ENCODE measurements at places on chromosomes 4 and X.

GRCh38 chr4:169084954-169085353, 74.9 kb upstream of the CBR4 start:
- no peak for DNase-seq

DNA sequence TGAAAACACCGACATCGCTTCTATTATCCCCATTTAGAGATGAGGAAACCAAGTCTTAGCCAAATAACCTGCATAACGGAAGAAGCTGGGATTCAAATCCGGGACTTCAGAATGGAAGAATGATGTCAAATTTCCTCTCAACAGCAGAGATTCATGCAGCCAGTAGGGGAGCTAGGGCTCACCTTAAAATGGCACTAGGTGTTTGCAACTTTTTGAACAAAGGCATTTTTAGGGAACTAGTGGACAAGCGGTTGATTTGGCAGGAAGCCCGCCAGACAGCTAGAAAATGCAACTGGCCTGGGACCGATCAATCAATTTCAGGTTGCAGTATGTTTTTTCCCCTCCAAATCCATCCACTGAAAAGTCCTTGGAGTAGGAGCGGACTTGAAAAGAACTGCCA, 224.2 kb downstream of the PTTG2 start:
- no peak for DNase-seq

- no peak for DNase-seq
Observed at GRCh38 chr4:52869196-52869595, 7.1 kb downstream of the RASL11B start.

DNA sequence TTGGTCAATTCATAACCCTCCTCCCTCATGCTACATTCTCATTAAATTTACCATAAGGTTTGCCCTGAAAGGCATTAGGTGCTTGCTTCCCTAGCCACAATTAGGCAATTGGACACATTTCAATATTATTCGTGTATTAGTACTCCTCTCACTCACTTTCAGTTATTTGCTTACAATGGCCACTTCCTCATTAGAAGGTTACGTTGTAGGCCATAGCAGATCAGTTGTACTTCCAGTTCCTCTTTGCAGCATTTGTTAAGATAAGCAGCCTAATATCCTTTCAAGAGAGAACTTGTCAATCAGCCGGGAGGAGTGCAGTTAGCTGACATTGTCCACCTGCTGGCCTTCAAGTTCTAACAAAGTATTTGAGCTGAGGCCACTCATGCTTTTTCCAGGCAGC, 1017.2 kb downstream of the PCDH7 start:
- DNase-seq = no peak

GRCh38 chrX:14896273-14896672, 23.1 kb downstream of the MOSPD2 start:
- DNase-seq = no peak

DNA sequence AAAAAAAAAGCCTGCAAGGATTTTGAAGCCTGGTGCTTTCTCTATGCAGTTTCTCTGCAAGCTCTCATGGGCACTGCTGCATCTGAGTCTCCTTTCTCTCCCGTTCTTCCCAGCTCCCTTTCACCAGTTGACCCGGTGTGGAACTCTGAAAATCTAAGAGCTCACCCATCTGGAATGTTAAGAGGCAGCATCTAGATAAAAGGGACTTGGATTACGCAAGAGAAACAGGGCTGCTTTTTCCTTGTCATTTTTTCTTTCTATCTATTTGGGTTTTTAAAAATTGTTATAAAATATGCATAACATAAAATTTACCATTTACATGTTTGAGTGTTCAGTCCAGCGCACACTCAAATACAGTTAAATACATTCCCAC, 95.2 kb upstream of the RPS6KA3 start:
- DNase-seq = no peak

DNA sequence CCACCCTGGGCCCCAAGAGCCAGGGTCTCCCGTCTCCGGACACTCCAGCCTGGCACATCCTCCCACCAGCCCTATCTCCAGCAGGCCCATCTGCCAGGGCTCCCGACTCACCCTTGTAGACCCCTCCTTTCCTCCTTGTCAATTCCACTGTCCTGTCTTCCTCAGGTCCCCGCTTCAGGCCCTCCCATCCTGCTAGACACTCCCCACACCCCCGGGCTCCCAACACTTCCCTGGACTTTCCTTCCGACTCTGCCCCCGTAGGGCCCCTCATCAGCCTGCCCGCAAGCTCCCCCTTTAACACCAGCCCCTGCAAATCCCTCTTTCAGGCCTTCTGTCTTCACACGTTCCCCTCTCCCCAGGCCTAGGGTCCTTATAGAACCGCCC, 1.1 kb downstream of the PRAF2 start:
- no peak for DNase-seq

- DNase-seq = no peak
Observed at GRCh38 chrX:27995611-27996010, 14.4 kb upstream of the DCAF8L1 start.

DNA sequence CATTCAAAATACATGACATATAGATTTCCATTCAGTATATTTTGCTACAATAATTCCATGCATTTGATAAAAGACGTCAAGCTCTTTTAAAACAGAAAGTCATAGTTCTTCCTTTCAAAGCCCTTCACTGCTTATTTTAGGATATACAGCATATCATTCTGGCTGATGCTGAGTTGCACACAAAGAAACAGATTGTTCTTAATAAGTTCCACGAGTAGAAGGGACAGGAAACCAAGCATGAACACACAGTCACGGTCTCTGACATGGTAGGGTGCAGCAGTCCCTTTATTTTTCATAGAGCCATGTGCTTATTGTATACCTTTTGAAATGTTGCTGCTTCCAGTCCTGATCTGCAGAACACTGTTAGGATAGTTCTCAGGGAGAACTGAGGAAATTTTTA, 85.4 kb downstream of the MAGEB10 start:
- DNase-seq = no peak

- DNase-seq = no peak
Observed at GRCh38 chr4:67236788-67237187, 308.5 kb downstream of the CENPC start.

DNA sequence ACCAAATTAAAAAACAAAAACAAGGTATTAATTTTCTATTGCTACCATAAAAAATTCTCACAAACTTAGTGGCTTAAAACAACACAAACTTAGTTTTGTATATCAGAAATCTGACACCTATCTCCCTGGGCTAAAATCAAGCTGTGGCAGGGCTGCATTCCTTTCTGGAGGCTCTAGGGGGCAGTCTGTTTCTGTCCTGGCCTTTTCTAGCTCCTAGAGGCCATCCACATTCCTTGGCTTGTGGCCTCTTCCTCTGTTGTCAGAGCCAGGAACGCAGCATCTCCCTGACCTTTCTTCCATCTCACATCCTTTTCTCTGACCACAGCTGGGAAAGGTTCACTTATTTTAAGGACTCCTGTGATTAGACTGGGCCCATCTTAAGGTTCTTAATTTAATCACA, 38.9 kb upstream of the TLR2 start:
- no peak for DNase-seq

- no peak for DNase-seq
Observed at GRCh38 chrX:43615660-43616059, 40.4 kb upstream of the MAOA start.

GRCh38 chr4:142307857-142308256, 538.2 kb downstream of the INPP4B start:
- DNase-seq = no peak

DNA sequence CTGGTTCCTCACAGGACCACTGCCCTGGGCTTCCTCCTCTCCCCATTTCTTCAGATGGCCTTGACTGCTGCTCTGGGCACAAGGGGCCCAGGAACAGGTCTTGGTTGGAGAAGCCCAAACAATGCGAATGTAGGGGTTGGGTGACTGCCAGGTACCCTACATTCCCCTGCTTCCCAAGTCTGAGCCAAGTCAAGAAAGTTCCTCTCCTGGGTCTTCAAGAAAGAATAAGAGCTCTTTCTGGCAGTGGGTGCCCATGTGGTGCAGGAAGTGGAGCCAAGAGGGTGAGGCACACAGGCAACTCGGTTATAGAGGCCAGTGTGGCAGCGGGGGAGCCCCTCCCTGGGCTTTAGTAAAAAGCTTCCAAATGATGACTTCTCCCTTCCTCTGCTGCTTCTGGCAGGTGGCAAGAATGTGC, 2.7 kb downstream of the SLC34A2 start:
- no peak for DNase-seq

GRCh38 chr4:87500092-87500462, 29.1 kb downstream of the SPARCL1 start:
- DNase-seq = no peak

DNA sequence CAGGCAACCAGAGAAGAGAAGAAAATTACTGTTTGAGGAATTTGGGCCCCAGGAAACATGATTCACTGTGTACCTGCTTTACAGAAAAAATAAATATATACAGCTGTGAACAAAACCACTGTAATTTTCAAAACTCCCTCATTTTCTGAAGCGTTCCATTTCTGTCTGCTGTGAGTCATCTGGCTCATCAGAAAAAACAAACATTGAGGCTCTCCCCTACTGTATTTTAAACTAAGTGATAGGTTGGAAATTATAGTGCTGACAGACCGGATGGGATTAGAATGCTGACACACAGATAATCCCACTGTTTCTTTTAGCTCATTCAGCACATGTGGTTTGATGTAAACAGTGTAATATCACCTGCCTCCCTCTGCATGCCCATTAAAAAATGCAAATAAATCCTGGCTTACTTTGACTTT, 847.0 kb downstream of the TRIML1 start:
- no peak for DNase-seq

DNA sequence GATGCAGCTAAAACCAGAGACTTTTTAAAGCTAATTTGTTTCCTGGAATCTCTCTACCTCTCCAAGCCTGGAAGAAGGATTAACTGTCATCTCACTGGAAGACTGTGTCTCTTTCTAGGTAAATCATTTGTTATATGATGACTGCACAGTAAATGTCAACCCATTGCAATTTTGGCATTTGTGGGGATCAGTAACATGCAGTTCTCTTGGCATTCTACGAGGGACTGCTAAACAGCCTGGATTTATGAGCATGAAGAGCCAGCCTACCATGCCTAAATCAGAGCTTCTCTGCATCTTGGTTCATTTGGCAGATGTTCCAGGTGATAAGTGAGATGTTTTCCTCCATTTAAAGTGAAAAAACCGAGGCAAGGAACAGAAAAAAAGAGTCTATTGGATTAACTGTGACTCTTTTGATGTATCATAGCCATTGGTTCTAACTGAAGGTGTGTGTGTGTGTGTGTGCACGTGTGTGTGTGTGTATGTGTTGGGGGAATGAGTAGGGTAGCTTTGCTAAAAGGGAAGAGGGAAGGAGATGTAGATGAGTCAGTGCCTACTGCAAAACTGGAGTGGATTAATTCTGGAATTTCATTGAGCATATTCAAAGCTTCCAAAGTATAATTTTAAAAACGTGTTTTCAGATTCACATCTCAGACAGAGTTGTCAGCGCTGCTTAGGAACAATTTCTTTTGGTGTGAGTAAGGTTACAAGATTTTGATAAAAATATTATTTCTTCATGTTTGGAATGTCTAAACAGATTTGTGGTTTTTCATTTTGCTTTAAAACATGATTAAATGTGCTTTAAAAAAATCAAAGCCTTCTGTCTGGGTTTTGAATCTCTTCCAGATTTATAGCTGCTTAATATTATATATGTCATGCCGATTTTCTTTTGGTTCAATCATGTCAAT, 123.2 kb upstream of the LNX1 start:
- no peak for DNase-seq

- no peak for DNase-seq
Observed at GRCh38 chr4:10021653-10022023, 341 bp upstream of the SLC2A9 start.

- no peak for DNase-seq
Observed at GRCh38 chr4:173169428-173170181, 994 bp downstream of the GALNT7 start.

DNA sequence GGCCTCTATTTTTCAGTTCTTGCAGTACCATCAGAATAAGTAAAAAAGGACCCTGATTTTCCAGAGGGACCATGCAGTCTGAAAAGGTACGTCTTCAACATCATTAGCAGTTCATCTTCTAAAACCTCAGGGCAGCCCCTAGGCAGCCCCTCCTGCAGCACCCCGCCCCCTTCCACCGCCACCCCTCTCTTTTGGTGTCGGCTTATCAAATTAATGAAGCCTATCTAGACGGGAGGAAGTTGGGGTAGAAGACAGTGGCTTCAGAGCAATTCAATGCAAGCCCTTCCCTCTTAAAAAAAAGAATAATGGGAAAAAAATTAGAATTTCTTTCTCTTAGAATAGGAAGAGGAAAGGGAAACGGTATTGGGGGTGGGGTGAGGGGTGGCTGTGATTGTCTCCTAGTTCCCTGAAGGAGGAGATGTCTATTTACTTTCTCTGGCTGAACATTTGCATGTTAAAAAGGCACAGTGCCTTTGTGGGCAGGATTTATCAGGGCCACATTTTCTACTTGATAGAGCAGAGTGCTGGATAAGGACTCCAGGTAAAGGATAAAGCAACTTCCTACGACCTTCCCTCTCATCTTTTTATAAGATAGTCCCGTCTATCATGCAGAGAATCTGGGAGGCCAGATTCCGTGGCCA, 159.4 kb downstream of the MGST2 start:
- DNase-seq = no peak

DNA sequence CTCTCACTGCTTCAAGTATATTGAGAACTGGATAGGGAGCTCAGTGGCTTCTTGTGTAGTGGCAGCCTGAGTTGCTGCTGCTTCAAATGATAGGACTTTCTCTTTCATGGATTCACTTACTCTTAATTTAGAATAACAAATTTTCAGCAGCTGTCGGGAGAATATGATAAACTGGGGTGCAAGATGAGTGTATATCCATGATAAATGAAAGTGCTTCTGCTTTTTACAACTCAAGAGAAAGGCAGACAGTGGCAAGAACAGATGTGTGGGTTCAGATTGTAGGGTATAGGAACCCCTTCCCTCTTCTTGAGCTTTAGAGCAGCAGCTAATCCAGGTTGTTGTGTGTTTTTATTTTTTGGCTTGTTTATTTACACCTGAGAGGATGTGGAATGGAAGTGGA, 1.0 kb downstream of the SH3BGRL start:
- no peak for DNase-seq

- no peak for DNase-seq
Observed at GRCh38 chr4:174362340-174362739, 78.6 kb downstream of the CEP44 start.

- no peak for DNase-seq
Observed at GRCh38 chr4:69858690-69859089, 1.3 kb downstream of the SULT1E1 start.

DNA sequence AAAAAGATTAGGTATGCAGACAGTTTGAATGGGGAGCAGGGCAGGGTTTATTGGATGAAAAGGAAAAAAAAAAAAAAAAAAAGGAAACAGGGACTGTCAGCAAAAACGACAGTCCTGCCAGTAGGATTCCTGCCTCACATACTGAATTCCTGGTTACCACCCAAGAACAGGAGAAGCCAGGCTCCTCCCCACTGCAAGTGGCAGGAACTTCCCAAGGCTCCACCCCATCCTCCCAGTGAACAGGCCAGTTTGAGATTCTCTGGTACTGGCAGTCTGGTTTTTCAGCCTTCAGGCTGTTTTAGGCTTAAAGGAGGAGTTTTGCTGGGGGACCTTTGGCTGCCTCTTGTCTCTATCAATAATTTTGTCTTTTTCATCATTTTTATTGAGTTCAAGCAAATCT, 360.0 kb upstream of the CXorf51A start:
- DNase-seq = no peak

- DNase-seq = no peak
Observed at GRCh38 chrX:29490606-29491005, 724.8 kb upstream of the MAGEB2 start.

- DNase-seq = no peak
Observed at GRCh38 chrX:39935411-39936064, 162.2 kb downstream of the BCOR start.

- DNase-seq = no peak
Observed at GRCh38 chrX:27600686-27601085, 10.5 kb downstream of the DCAF8L2 start.

All from NCI-H187 (cell line).